ENCODE measurements at places on chromosomes 1 and 21.

DNA sequence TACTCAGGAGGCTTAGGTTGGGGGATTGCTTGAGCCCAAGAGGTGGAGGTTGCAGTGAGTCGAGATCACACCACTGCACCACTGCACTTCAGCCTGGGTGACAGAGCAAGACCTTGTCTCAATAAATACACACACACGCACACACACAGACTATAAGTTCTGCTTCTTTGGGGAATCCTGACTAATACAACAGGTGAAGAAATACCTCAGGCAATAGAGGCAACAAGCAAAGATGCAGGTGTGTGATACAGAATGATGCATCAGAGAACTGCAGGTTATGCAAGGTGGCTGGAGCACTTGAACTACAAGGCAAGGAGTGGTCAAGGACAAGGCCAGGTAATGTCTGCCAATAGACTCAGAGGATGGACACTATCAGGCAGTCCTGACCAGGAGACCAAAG is 117.6 kb upstream of the ZNF678 start:
- DNase-seq: no peak

DNA sequence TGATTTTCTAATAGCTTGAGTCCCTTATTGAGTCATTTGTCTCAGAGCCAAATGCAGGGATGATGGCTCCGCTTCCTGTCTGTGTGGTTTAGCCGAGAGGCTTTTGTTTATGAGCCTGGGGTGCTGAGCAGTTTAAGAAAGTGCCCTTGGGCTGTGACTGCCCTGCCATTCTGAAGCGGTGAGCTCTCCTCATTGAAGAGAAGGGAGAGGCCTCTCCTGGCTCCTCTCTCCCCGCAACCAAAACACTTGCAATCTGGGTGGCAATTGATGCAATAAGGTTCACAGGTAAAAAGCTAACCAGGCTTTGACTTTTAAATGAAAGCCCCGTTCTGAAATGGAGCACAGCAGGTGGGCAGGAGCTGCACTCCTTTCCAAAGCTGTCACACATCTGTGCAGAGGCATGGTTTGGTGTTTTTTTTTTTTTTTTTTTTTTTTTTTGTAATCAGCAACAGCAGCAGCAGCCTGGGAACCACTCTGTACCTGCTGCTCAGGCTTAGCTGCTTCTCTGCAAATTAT is 403.7 kb downstream of the SIPA1L2 start:
- DNase-seq: peak; percentile 29

DNA sequence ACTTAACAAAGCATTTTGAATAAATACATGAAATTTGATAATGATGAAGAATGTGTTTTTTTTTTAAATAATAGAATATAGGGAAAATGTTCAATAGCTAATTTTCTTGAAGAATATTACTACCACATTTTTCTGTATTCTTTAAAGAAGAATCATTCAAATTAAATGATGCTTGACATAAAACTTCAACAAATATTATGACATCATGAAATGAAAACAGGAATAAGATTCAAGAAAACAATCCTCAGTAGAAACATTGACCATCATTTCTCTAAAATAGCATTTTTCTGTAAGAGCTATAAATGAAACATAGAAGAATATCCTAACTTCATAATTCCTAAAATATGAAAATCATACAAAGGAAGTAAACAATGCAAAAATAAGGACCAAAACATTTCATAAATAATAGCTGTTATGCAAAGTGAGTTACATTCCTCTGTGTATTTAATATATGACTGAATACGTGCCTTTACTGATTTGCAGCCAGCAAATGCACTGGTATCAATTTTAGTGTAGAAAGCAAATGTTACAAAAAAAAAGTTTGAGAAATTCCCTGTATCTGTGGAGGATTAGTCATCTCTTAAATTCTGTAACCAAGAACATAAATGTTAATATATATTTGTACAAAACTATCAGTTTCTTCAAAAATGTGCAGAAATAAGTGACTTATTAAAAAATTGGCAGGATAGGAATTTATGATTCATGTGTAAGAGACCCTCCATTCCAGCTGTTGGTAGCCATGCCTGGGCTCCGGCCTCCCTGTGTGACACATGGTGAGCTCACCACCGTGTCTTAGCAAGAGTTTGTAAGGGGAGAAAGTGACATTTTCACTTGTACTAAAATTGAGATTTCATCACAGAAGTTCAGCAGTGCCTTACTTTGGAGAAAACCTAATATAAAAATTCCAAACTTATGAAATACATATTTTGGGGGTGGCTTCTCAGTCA is 15.0 kb upstream of the PTPN14 start:
- peak; percentile 68 for DNase-seq

GRCh38 chr1:165356876-165357275 is 361 bp upstream of the LMX1A start:
- DNase-seq: no peak

- DNase-seq: no peak
Observed at GRCh38 chr1:94654031-94654430, 112.5 kb upstream of the F3 start.

- DNase-seq: no peak
Observed at GRCh38 chr1:208369045-208369444, 124.9 kb upstream of the PLXNA2 start.

GRCh38 chr1:201376464-201377374 is 761 bp downstream of the TNNT2 start:
- peak; percentile 4 for DNase-seq

GRCh38 chr1:210855440-210855839 is 278.5 kb downstream of the KCNH1 start:
- DNase-seq: no peak

GRCh38 chr1:27678747-27679146 is 6.8 kb upstream of the IFI6 start:
- no peak for DNase-seq

GRCh38 chr1:228174482-228175315 is 9.1 kb downstream of the IBA57 start:
- no peak for DNase-seq

DNA sequence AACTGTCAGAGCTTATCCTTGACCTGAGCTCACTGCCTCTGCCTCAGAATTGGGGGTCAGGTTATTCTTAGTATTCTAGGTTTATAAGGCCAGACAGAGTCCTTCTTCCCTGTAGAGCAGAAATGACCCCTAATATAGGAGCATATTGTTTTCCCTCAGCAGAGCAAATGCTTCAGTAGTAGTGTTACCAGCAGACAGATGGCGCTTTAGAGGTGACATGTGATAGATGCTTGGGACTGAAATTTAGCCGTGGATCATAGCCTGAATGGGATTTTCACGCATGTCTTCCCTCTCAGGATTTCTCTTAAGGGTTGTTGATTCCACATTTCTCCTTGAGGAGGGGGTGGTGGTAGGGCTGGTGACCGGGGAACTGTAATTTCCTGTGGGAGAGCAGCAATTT is 24.5 kb downstream of the ADARB1 start:
- DNase-seq: no peak

DNA sequence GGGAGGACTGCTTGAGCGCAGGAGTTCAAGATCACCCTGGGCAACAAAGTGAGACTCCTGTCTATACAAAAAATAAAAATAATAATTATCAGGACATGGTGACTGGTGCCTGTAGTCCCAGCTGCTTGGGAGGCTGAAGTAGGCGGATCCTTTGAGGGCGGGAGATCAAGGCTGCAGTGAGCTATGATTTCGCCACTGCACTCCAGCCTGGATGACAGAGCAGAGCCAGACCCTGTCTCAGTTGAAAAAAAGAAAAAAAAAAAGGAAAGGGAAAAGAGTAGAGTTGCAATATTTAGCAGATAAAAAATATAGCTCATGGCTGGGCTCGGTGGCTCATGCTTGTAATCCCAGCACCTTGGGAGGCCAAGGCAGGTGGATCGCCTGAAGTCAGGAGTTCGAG is 3.3 kb upstream of the S1PR1 start:
- no peak for DNase-seq

DNA sequence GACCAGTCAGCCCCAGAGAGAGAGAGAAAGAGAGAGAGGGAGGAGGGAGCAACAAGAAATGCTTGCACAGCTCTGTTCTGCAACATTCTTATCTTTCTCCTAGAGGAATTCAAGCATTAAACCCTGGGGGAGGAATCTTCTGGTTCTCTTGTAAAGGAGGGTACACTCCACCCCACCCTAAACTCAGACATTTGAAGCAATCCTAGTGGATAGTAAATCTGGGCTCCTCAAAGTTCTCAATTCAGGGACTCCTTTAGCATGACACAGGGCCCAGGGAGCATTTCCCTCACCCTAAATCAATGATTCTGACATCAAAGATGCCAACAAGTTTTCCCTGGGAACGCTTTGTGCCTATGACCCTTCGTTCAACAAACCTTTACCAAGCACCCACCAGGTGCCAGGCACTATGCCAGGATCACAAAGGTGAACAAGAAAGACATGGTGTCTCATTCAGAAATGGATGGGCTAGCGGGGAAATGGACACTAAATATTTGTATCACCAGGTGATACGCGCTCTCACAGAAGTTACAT is 11.9 kb upstream of the CAPN2 start:
- no peak for DNase-seq

GRCh38 chr1:58529284-58529683 is 17.2 kb downstream of the OMA1 start:
- DNase-seq: no peak

- no peak for DNase-seq
Observed at GRCh38 chr21:37230632-37231248, 36.4 kb downstream of the VPS26C start.

DNA sequence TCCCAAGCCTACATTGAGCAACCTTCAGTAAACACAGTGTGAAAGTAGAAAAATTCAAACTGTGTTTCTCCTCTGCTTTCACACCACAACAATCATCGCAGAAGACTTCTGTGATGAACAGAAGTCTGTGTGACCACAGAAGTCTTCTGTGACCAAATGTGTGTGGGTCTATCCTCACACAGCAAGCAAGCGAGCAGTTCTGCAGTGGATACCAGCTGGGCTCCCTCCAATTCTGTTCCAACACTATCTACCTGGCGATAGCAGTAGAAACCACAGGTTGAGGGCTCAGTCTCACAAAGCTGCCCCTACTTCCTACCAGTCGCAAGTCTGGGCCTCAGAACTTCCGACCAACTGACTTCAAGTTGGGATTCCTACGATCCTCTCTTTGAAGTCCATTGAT is 21.0 kb upstream of the RAP1A start:
- DNase-seq: no peak

DNA sequence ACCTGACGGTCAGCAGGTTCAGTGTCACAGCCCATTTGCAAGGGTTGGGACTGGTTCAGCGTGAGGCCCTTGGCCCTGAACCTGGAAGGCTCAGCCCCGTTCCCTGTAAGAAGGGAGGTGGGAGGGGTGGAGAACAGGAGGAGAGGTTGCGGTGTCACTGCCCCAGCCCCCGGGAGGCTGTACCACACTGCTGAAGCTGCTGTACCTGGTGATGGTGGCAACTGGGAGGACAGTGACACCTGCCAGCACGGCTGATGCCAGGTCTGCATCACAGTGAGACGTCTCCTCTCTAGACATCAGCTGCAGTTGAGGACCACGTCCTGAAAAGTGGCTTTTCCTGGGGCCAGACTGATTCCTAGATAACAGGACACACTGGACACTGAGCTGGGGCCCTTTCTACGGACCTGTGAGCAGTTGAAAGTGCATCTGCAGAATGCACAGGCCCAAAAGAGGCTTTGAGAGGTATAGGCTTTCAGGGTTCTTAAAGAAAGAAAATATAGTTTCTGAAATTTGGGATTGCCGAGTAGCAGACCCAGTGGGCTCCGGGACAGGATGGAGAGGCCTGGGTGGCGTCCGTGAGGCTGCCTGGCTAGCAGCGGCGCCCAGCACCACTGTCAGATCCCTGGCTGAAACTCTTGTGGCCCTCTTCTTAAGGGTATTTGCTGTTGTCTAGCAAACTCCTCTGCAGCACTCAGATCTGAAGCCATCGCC is 47.7 kb downstream of the COQ8A start:
- DNase-seq: no peak

DNA sequence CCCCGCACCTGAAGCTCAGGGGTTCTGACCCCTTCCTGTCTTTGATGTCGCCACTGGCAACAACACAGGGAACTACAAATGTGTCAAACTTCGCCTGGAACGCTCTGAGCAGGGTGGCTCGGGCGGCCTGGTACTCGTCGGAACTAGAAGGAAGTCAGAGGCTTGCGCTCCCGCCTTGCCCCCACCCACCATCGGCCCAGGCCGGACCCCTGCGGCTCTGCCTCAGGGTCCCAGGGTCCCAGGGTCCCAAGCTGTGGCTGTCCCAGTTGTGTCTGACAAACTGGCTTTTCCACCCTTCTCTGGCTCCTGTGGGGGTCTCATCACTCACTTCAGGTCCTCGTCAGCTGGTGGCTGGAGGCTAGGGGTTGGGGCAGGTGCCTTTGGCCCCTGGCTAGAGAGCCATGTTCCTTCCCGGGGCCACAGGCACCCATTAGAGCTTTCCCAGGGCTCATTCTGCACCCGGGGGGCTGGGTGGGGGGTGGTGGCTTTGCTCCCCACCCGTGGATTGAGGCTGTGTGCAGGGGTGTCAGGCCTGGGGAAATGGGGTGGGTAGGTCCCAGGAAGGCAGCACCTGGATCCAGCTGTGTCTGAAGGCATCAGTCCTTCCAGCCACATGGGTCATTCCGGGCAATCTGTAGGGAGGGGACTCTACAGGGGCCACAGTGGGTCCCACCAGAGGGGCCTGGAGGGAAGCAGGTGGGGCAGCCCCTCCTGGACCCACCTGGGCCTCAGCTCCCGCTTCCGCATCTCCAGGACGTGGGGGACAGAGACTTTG is 8.0 kb upstream of the TMEM52 start:
- DNase-seq: no peak

GRCh38 chr1:236201786-236202185 is 59.4 kb downstream of the GPR137B start:
- DNase-seq: no peak

DNA sequence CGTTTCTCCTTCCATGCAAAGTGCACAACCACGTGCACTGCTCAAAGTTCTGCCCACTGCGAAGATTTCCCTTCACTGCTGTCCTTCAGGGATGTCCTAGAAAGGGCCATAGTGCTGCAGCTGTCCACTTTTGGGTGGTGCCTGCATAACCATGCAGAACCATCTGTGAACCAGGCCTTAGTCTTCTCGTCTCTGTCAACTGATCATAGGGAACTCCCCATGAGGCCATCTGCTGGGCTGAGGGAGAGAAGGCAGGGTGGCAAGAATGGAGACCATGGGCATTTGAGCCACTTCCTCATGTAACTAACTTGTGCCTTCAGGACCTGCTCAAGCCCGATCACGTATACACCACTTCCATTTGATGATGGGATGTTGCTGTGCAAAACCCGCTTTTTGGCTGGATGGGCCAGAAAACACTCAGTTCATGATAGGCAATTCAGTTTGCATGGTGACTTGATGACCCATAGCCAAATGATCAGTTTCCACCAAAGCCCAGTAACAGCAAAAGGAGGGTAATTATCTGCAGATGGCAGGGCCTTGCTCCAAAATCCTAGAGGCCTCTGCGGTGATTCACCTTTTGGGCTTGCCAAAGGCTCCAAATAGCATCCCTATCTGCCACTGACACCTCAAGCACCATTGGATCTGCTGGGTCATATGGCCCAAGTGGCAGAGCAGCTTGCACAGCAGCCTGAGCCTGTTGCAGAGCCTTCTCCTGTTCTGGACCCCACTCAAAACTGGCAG is 9.5 kb downstream of the ST6GALNAC5 start:
- DNase-seq: no peak

DNA sequence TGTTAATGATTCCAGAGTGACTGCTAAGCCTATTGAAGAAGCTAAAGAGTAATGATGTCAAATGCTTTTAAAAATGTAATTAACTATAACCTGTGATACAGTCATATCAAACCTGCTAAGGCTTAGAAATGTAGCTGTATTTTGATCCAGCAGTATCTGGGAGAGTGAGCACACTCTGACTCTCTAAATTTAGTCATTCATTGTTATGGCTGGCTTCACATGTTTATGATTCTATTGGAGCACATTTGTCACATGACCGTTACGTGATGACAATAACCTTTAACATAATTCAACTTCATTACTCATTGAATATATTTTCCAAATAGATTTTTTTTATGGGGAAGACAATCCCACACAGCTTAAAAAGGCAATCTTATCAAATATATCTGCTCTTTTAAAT is 587.1 kb downstream of the LMO4 start:
- DNase-seq: no peak

Measured in amniotic stem cell (primary cell).